Activated T-cell treated with anti-CD3 and anti-CD28 coated beads, Interleukin-2, amount 50 U/mL, for 72 hours (primary cell): ENCODE measurements at places on chromosomes 1 and 21.

DNA sequence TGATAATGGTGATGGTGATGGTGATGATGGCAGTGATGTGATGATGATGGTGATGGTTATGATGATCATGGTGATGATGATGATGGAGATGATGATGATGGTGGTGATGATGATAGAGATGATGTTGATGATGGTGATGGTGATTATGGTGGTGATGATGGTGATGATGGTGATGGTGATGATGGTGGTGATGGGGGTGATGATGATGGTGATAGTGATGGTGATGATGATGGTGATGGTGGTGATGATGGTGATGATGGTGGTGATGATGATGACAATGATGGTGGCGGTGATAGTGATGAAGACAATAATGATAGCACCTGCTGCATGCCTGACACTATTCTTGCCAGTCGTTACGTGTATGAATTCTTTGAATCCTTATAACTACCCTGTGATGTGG lies 317.9 kb upstream of the AJAP1 start:
- no peak for DNase-seq
- no peak overlapping the region for H3K27ac ChIP-seq
- peaks cover 4% of the 10 kb centered on the region for H3K36me3 ChIP-seq
- H3K27me3 ChIP-seq: peaks cover 11% of the 10 kb centered on the region
- no peak overlapping the region for H3K4me3 ChIP-seq
- no peaks in the 10 kb centered on the region for H3K4me1 ChIP-seq

GRCh38 chr1:225733254-225733653 lies 44.4 kb upstream of the SRP9 start:
- no peaks in the 10 kb centered on the region for H3K36me3 ChIP-seq
- no peaks in the 10 kb centered on the region for H3K4me1 ChIP-seq
- H3K27me3 ChIP-seq: no peaks in the 10 kb centered on the region
- no peak overlapping the region for H3K27ac ChIP-seq
- H3K4me3 ChIP-seq: no peak overlapping the region

- H3K27ac ChIP-seq: peak within 1 kb of the TSS; percentile 83
- H3K27me3 ChIP-seq: no peaks in the 10 kb centered on the region
- H3K4me3 ChIP-seq: peak within 1 kb of the TSS; percentile 81
- DNase-seq: peak; percentile 90
Measured at GRCh38 chr1:40508375-40509341, at the start of gene EXO5. EXO5 (plus strand) TSS chr1:40508767; CDS start chr1:40514545, 5,778 bp downstream.

DNA sequence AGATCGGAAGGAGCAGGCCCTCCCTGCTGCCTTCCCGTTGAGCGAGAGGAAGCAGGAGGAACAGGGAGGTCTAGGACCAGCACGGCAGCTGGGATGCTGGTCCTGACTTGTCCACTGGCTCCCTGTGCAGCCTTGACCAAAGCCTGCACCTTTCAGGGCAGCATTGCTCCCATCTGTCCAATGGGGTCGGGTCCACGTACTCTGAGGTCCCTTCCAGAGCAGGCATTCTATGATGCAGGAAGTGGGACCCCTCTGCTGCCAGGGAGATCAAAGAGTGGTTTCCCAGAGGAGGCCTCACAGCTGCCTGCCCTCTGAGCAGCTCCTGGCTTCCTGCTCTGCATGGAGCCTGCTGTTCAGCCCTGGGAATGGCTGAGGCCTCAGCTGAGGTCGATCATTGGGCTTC lies 21.7 kb upstream of the ZNF362 start:
- peaks cover 6% of the 10 kb centered on the region for H3K27me3 ChIP-seq
- no peak overlapping the region for H3K4me3 ChIP-seq
- H3K36me3 ChIP-seq: no peaks in the 10 kb centered on the region
- H3K4me1 ChIP-seq: peaks cover 7% of the 10 kb centered on the region

DNA sequence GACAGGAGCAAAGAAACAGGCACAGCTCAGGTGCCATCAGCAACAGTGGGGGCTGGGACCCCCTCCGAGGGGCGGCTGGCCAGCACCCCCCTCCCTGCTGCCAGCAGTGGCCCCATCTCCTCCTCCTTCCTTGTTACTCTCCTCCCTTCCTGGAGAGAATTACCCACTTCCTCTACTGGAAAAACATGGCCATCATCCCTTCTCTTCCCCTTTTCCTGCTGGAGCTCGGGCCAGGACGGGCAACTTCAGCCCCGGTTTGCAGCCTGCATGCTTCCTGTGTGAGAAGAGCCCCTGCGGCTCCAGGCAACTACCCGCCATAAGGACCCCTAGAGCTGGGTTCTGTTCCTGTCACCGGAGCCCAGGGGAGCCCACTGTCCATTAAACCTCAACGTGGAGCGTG lies 17.6 kb downstream of the MEGF6 start:
- peaks cover 17% of the 10 kb centered on the region for H3K4me1 ChIP-seq
- no peak overlapping the region for H3K27ac ChIP-seq
- H3K27me3 ChIP-seq: no peaks in the 10 kb centered on the region
- no peak for DNase-seq
- H3K4me3 ChIP-seq: no peak overlapping the region

GRCh38 chr1:1753607-1754005 lies 24.7 kb downstream of the NADK start:
- H3K36me3 ChIP-seq: peaks cover 2% of the 10 kb centered on the region
- no peaks in the 10 kb centered on the region for H3K4me1 ChIP-seq
- H3K27me3 ChIP-seq: no peaks in the 10 kb centered on the region

- peaks cover 29% of the 10 kb centered on the region for H3K4me1 ChIP-seq
- no peak overlapping the region for H3K4me3 ChIP-seq
- H3K27me3 ChIP-seq: peaks cover 5% of the 10 kb centered on the region
- H3K36me3 ChIP-seq: peaks cover 2% of the 10 kb centered on the region
Measured at GRCh38 chr21:35390013-35390776, 341.1 kb upstream of the RUNX1 start.
